ENCODE measurements at places on chromosomes 2 and 18. TPM values are rescaled to one million over a fixed set of nuclear protein-coding genes. Genes with fewer than 3 reads are reported as not detected.

- H3K4me3 ChIP-seq = no peak overlapping the region
- no peaks in the 10 kb centered on the region for H3K4me1 ChIP-seq
- H3K27ac ChIP-seq = no peak overlapping the region
- H3K36me3 ChIP-seq = no peaks in the 10 kb centered on the region
Measured at GRCh38 chr2:63817382-63817781, 24.3 kb upstream of the UGP2 start.

Gene CAPN13
- total RNA-seq = not detected

Gene AUP1
- 85.4 TPM for total RNA-seq

DNA sequence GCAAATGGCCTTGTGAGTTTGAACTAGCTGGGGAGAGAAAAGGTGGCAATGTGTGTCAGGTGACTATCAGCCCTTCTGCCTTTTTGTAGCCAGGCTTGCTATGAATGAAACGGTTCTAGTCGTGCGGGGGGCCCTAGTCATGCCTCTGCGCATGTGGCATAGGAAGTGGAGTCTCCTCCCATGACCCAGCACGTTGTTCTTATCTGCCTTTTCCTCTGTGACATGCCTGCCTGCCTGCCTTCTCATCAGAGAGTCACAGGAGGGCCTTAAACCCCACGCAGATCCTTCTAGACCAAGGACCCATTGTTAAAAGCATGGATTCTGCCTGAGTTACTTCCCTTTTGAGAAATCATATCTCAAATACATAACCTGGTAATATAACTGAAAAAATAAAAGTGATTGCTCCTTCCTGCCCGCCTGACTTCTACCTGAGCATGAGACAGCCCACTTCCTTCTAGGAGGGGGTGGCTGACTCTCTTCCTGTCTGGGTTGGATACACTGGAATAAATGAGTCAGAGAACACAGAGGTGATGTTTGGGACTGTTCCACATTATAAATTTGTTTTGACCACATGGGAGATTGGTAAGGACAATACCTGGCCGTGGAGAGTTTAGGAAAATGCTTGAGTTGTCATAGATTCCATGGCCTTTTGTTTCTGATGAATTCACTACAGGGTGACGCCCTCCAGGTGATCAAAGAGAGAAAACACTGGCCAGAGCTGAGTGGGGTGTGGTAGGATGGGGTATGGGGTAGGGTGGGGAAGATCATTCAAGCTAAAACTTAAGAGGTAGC, 49.8 kb downstream of the FBLN7 start:
- no peak overlapping the region for H3K27ac ChIP-seq
- H3K36me3 ChIP-seq = no peaks in the 10 kb centered on the region
- no peaks in the 10 kb centered on the region for H3K27me3 ChIP-seq
- DNase-seq = no peak
- no peaks in the 10 kb centered on the region for H3K4me1 ChIP-seq

GRCh38 chr2:57880967-57881366, 165.6 kb upstream of the VRK2 start:
- no peak overlapping the region for H3K27ac ChIP-seq
- no peak overlapping the region for H3K4me3 ChIP-seq

- no peaks in the 10 kb centered on the region for H3K4me1 ChIP-seq
- no peaks in the 10 kb centered on the region for H3K36me3 ChIP-seq
- no peak overlapping the region for H3K27ac ChIP-seq
- H3K27me3 ChIP-seq = no peaks in the 10 kb centered on the region
- DNase-seq = no peak
Measured at GRCh38 chr2:96340493-96341414, 5.2 kb downstream of the NCAPH start.

Gene TNFAIP6
- 5.2 TPM for total RNA-seq

Gene NAT8
- total RNA-seq = not detected

GRCh38 chr18:9700261-9700796, 7.8 kb upstream of the RAB31 start:
- no peaks in the 10 kb centered on the region for H3K27me3 ChIP-seq
- H3K4me3 ChIP-seq = no peak overlapping the region
- no peaks in the 10 kb centered on the region for H3K36me3 ChIP-seq
- H3K27ac ChIP-seq = no peak overlapping the region
- no peak for DNase-seq

Gene ALPP
- not detected for total RNA-seq

DNA sequence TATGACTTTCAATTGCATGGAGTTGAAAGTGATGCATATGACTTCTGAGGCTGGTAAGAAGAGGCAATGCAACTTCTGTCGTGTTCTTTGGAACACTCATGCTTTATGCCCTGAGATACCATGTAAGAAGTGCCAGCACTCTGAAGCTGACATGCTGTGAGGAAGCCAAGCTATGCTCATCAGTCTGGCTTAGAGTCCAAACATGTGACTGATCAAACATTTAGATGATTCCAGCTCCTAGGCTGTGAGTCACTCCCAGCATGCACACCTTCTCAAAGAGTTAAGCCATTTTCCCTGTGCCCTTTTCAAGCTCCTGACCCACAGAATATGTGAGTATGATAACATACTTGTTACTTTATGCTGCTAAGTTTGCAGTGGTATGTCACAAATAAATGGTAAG, 15.8 kb upstream of the VRK2 start:
- no peaks in the 10 kb centered on the region for H3K36me3 ChIP-seq
- H3K4me3 ChIP-seq = no peak overlapping the region
- DNase-seq = no peak
- no peak overlapping the region for H3K27ac ChIP-seq

DNA sequence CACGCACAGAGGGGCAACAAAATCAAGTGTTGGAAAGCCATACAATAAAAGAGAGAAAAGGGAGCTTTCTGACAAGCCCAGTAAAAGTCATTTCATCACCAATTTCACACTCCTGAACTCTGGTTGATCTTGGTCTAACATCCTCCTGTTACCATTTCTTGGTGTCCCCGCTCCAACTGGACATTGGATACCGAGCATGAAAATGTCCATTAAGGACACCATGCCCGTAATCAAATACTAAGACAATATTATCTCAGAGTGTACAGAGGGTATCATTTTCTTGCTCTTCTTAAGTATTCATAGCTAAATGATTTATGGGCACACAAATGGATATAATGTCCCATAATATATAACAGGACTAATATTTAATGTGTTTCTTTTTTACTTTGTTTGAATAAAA, 218.9 kb downstream of the EPHA4 start:
- no peak for DNase-seq
- H3K4me1 ChIP-seq = no peaks in the 10 kb centered on the region
- no peaks in the 10 kb centered on the region for H3K36me3 ChIP-seq
- no peaks in the 10 kb centered on the region for H3K27me3 ChIP-seq
- H3K27ac ChIP-seq = no peak overlapping the region
- no peak overlapping the region for H3K4me3 ChIP-seq

GRCh38 chr2:10527585-10527984, 79.5 kb upstream of the ODC1 start:
- no peaks in the 10 kb centered on the region for H3K27me3 ChIP-seq
- H3K27ac ChIP-seq = no peak overlapping the region
- DNase-seq = no peak
- no peaks in the 10 kb centered on the region for H3K36me3 ChIP-seq
- no peaks in the 10 kb centered on the region for H3K4me1 ChIP-seq
- no peak overlapping the region for H3K4me3 ChIP-seq

DNA sequence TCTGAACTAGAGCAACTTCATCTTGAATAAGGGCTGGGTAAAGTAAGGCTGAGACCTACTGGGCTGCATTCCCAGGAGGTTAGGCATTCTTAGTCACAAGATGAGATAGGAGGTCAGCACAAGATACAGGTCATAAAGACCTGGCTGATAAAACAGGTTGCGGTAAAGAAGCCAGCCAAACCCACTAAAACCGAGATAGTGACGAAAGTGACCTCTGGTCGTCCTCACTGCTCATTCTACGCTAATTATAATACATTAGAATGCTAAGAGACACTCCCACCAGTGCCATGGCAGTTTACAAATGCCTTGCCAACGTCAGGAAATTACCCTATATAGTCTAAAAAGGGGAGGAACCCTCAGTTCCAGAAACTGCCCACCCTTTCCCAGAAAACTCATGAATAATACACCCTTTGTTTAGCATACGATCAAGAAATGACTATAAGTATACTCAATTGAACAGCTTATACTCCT, 109.1 kb downstream of the FIGN start:
- H3K36me3 ChIP-seq = no peaks in the 10 kb centered on the region
- DNase-seq = no peak
- no peak overlapping the region for H3K4me3 ChIP-seq
- H3K27ac ChIP-seq = no peak overlapping the region

- no peaks in the 10 kb centered on the region for H3K27me3 ChIP-seq
- no peaks in the 10 kb centered on the region for H3K36me3 ChIP-seq
- no peak for DNase-seq
- no peak overlapping the region for H3K4me3 ChIP-seq
Measured at GRCh38 chr2:217107480-217107879, 247.6 kb upstream of the TNP1 start.

DNA sequence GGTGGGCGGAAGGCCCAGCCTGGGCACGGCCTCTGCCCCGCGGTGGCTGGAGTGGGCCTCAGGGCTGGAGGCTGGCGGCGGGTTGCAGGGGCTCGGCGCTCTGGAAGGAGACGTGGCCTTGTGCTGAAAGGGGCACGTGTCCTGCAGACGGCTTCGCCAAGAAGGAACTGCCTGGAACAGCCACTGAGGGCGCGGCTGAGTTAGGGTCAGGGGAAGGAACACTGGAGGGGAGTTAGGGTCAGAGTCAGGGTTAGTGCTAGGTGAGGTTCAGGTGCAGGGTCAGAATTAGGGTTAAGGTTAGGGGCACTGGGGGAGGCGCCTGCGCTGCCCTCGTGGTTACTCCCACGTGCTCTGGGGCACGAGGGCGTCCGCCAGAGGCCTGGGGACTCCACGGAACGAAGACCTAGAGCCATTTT, 933 bp upstream of the ADNP2 start:
- DNase-seq = no peak
- H3K36me3 ChIP-seq = no peaks in the 10 kb centered on the region
- H3K27ac ChIP-seq = no peak overlapping the region
- H3K27me3 ChIP-seq = no peaks in the 10 kb centered on the region
- no peak overlapping the region for H3K4me3 ChIP-seq
- no peaks in the 10 kb centered on the region for H3K4me1 ChIP-seq

GRCh38 chr2:133422931-133423351, 145.3 kb downstream of the NCKAP5 start:
- H3K36me3 ChIP-seq = no peaks in the 10 kb centered on the region
- H3K4me1 ChIP-seq = no peaks in the 10 kb centered on the region
- no peak overlapping the region for H3K27ac ChIP-seq
- DNase-seq = no peak
- H3K27me3 ChIP-seq = no peaks in the 10 kb centered on the region

Gene RGPD4
- total RNA-seq = 0.39 TPM

GRCh38 chr2:71190656-71191569, 36.0 kb downstream of the PAIP2B start:
- H3K4me3 ChIP-seq = no peak overlapping the region
- H3K36me3 ChIP-seq = no peaks in the 10 kb centered on the region
- no peaks in the 10 kb centered on the region for H3K4me1 ChIP-seq
- H3K27me3 ChIP-seq = no peaks in the 10 kb centered on the region
- no peak for DNase-seq

DNA sequence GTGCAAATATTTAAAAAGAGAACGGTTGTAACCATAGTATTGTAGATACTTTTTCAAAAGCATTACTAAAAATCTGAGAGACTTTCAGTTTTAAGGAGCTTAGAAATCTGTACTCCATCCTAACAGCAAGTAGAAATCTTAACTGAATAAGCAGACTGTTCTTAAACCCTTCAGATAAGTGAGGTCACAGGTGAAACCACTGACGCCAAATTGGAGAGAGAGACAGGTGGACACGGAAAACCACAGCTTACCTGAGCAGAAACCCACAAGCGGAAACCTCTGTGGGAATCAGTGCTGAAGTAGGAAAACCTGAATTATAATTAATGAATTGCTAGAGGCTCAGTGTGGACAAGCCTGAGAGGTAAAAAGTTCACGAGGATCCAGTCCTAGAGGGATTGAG, 959.4 kb upstream of the CELF4 start:
- H3K4me1 ChIP-seq = no peaks in the 10 kb centered on the region
- H3K36me3 ChIP-seq = no peaks in the 10 kb centered on the region
- DNase-seq = no peak
- no peak overlapping the region for H3K27ac ChIP-seq
- H3K27me3 ChIP-seq = no peaks in the 10 kb centered on the region
- H3K4me3 ChIP-seq = no peak overlapping the region

Gene FSHR
- not detected for total RNA-seq

All from aorta (tissue), 5 donors.